ENCODE measurements at places on chromosomes 13 and 19.

- no peak for DNase-seq
These were observed 53.7 kb downstream of the LACC1 start for GRCh38 chr13:43933378-43933777.

GRCh38 chr13:84399320-84400085 lies 517.2 kb upstream of the SLITRK1 start:
- DNase-seq: peak; percentile 8

- no peak for DNase-seq
These were observed 167.5 kb upstream of the UBL3 start for GRCh38 chr13:30017880-30018279.

DNA sequence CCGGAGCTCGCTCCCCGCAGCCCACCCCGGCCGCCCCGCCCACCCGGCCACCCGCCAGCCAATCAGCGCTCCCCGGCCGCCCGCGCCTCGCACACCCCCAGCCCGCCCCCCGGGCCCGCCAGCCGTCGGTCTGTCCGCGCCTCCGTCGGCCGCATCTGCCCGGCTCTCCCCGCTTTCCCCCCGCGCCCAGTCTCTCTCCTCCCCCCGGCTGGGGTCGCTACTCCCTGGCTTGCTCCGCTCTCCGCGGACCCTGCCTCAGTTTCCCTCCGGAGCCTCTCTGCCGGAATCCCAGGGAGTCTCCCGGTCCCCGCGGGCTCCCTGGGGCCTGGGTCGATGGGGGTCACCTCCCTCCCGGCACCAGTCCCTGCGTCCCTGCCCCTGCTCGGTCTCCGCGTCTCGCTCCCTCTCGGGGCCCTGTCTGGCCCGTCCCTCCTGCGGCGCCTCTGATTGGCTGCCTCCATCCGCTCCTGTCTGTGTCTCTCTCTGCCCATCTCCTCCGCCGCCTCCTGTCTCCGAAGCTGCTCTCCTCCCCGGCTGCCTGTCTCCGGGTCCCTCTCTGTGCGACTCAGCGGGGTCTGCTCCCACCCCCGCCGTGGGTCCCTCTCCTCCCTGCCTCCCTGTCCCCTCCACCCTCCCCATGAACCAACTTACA lies 484 bp downstream of the IL11 start:
- DNase-seq: peak; percentile 63

DNA sequence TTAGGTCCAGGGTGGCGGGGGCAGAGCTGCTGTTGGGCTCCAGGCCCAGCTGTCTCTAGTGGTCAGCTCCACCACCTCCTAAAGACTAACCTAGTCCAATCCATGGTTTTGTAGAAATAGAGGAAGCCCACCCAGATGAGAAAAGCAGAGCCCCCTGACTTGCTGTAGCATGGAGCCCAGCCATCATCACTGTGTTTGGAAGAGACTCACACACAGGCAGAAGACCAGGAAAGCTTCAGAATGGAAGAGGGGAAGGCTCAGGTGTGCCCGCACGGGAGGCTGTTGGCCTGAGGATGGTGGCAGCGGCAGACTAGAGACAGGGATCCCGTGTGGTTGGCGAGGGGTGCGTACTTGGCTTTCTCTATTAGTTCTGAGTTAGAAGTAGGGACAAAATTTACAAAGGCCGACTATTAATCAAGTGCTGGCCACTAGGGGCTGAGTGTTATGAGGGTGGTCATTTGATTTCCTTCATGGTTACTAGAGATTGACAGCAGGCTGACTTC lies 193.2 kb upstream of the SOX1 start:
- no peak for DNase-seq

GRCh38 chr19:16593181-16593580 lies 21.0 kb upstream of the SLC35E1 start:
- no peak for DNase-seq

- no peak for DNase-seq
These were observed 5.6 kb upstream of the TM9SF2 start for GRCh38 chr13:99495466-99496183.

DNA sequence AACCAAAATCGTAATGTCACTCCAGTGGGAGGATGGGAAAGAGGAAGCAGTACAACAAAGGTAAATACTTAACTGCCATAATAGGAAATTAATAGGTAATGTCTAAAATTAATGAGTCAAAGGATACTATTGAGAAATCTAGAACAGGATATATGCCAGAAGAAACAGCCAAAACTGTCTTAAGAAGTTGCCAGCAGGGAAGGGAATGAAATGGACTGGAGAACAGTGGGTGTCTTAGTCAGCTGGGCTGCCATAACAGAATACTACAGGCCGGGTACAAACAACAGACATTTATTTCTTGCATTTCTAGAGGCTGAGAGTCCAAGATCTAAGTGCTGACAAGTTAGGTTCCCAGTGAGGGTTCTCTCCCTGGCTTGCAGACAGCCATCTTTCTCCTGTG lies 40.3 kb upstream of the IPO5 start:
- no peak for DNase-seq

- no peak for DNase-seq
These were observed 718.5 kb downstream of the EFNB2 start for GRCh38 chr13:105816994-105817393.

DNA sequence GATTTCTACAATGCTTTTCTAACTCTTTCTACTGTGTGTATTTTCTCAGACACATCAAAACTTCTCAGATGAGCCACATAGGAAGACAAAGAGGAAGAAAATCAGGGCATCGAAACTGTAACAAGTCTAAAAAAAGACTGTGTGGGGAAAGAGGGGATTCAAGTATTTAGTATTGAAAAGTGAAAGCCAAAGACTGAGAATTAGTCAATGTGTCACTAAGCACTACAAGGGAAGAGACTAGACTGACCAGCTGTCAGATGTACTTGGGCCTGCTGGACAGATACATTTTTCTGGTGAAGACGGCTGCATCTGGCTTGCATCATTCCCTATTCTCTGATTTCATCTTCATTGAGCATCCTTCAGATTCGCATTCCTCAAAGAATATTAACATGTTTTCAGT lies 25.4 kb downstream of the COMMD6 start:
- no peak for DNase-seq

GRCh38 chr13:89920461-89920860 lies 1427.0 kb upstream of the MIR17HG start:
- DNase-seq: no peak

DNA sequence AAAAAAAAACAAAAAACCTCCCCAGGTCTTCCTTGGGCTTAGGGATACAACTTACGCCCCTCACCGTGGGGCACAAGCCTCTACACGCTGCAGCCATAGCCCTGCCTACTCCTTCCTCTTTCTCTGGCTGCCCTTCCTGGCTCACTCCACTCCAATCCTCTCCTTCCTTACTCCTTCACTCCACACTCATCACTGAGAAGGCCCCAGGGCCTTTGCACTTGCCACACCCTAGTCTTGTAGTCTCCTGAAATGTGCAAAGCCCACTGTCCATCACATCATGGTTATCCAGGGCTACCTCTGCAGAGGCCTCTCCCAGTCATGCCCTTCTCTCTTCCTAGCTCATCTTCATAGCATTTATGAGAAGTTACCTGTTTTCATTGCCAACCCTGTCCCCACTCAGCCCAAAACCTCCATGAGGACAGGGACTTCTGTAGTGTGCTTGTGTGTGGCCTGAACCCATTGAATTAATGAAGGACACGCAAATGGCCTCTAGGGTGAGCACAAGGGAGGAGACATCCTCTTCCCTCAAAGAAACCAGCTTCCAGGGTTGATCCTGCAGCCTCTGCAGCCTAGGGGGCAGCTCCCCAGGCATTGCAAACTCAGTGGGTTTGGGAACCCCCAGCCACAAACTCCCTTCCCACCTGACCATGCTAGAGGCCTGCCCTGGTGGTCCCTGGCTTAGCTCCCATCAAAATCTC lies 7.9 kb upstream of the HSH2D start:
- DNase-seq: no peak

GRCh38 chr13:50537029-50537428 lies 306.5 kb downstream of the DLEU7 start:
- no peak for DNase-seq

DNA sequence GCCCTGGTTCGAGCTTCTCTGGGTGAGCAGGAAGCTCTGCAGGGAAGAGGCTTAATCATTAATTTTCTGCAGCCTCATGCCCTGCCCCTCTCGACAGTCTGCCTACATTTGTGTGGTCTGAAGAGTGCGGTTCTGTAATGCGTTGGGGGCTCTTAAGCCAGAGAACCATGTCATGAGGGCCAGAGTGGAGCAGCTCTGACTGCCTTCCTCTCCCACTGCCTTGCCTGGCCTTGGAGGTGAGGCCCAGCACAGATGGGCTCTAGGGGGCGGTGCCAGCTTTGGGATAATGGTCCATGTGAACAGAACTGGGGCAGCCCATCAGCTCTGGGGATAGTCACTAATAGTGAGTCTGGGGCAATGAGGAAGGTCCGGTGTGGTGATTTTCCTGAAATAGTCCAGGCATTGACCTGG lies 5.7 kb downstream of the FGF9 start:
- DNase-seq: peak; percentile 6

GRCh38 chr13:40681341-40682146 lies 15.1 kb upstream of the FOXO1 start:
- no peak for DNase-seq

DNA sequence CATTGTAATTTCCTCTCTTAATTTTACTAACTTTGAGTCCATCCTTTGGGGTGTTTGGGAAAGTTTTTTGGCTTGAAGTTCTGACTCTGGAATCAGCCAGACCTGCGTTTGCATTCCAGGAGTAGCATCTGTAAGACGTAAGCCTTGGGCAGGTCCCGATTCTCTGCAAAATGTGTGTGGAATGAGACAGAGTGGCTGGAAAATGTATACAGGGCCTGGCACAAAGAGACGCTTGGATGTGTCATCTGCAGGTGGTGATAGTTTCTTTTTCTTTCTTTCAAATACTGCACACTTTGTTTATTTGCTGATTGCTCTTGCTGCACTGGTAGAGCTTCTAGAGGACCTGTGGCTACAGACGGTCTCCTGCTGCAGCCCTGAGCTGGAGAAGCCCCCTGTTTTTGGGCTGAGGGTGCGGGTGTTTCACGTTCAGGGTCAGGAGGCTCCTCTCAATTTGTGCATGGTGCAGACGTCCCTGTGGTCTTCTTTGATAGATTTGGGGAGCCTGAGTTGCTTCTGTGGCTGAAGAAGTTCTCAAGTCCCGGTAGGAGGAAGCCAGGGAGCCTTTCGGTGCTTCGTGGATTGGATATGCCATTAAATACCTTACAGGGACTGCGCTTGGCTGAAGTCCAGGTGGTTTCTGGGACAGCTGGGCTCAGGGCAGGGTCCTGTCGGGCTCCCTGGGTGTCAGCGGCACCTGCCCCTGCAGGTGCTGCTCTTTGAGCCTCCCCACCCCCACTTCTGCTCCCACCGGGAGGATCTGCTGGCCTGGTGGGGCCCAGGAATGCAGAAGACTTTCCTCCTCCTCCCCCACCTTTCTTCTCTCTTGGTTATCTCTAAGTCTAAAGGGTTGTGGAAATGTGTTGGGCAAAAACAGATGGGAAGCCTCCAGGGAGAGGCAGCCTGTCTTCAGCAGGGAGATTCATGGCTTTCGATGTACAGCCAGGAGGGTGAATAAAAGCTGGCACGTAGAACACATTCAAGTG lies 44.0 kb upstream of the GAS6 start:
- no peak for DNase-seq

GRCh38 chr19:15673176-15673654 lies 328 bp downstream of the CYP4F12 start:
- DNase-seq: no peak

DNA sequence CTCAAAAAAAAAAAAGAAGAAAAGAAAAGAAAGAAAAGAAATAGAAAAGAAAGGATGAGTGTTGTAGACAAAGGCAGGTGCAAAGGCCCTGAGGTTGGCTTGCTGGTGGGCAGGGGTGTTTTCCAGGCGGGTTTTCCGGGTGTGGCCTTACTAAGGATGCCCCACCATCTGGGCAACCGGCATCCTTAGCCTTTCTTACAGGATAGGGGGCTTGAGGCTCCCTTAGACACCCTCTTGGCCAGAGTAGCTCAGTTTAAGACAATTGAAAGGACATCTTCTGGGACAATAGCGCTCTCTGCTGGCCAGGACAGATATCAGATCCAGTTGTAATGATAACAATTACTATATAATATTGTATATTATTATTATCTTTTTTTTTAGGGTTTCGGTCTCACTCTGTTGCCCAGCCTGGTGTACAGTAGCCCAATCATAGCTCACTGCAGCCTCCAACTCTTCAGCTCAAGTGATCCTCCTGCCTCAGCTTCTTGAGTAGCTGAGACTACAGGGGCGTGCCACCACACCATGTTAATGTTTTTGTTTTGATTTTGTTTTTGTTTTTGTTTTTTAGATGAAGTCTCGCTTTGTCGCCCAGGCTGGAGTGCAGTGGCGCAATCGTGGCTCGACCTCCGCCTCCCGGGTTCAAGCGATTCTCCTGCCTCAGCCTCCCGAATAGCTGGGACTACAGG lies 1.4 kb upstream of the QTRT1 start:
- no peak for DNase-seq

GRCh38 chr19:51342631-51343569 lies 961 bp upstream of the VSIG10L start:
- no peak for DNase-seq

DNA sequence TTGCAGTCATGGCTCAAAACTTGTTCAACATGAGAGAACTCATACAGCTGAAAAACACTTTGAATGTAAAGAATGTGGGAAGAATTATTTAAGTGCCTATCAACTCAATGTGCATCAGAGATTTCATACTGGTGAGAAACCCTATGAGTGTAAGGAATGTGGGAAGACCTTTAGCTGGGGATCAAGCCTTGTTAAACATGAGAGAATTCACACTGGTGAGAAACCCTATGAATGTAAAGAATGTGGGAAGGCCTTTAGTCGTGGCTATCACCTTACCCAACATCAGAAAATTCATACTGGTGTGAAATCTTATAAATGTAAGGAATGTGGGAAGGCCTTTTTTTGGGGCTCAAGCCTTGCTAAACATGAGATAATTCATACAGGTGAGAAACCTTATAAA lies 20.1 kb downstream of the ZNF283 start:
- DNase-seq: no peak

- no peak for DNase-seq
These were observed 18.3 kb downstream of the RASA3 start for GRCh38 chr13:114114006-114114640.

- DNase-seq: no peak
These were observed 199.3 kb upstream of the UBL3 start for GRCh38 chr13:30049692-30050091.

GRCh38 chr19:54247106-54247930 lies 4.7 kb upstream of the LILRA6 start:
- DNase-seq: no peak

DNA sequence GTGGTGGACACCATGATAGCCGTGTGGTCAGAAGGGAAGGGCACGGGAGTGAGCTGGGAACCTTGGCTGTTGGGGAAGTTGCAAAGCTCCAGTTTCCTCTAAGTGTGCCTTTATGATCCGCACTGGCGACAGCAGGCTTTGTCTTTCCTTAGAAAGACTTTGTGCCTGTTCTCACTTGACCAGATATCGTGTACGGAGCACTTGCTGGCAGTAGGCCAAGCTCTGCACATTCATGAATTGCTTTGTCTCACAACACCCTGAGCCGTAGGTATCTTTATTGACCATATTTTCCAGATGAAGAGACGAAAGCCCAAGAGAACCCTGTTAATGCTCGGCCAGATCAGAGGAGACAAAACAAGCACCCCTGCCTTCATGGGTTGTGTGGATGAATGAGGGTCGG lies 15.1 kb downstream of the CUL4A start:
- no peak for DNase-seq

Measured in neuronal stem cell (in vitro differentiated cells).